ENCODE measurements at places on chromosomes 1 and 21. TPM values are rescaled to one million over a fixed set of nuclear protein-coding genes. Genes with fewer than 3 reads are reported as not detected.

KPRP gene
- not detected for polyA plus RNA-seq

ADORA1 gene
- polyA plus RNA-seq, result 9.8 TPM

SYPL2 gene
- polyA plus RNA-seq, result 1.2 TPM

FLG2 gene
- not detected for polyA plus RNA-seq

SLFNL1 gene
- polyA plus RNA-seq, result 0.07 TPM

RNF187 gene
- polyA plus RNA-seq, result 35.0 TPM

SLAMF8 gene
- 2.7 TPM for polyA plus RNA-seq

TNFAIP8L2 gene
- polyA plus RNA-seq, result 5.8 TPM

CAMSAP2 gene
- polyA plus RNA-seq, result 2.3 TPM

CGN gene
- polyA plus RNA-seq, result 2.0 TPM
